ENCODE measurements at places on chromosomes 2 and 18. TPM values are rescaled to one million over a fixed set of nuclear protein-coding genes. Genes with fewer than 3 reads are reported as not detected.

Gene UGT1A8
- not detected for polyA plus RNA-seq

Gene DSG3
- polyA plus RNA-seq = 0.15 TPM

Gene TTC32
- 24.0 TPM for polyA plus RNA-seq

Gene SFT2D3
- not detected for polyA plus RNA-seq

Gene VSNL1
- 0.70 TPM for polyA plus RNA-seq

Gene TCF23
- 0.10 TPM for polyA plus RNA-seq

Gene HOXD13
- not detected for polyA plus RNA-seq

Gene PRKRA
- 45.1 TPM for polyA plus RNA-seq

Gene CYB5A
- 112 TPM for polyA plus RNA-seq

Gene IL1F10
- not detected for polyA plus RNA-seq

Gene AQP12B
- polyA plus RNA-seq = 10.6 TPM

Gene EHD3
- 3.9 TPM for polyA plus RNA-seq

Gene CXCR4
- 17.8 TPM for polyA plus RNA-seq

Gene MC5R
- 0.66 TPM for polyA plus RNA-seq

Gene TCF7L1
- polyA plus RNA-seq = 23.1 TPM

Gene CKAP2L
- 6.2 TPM for polyA plus RNA-seq

Gene SPATA3
- polyA plus RNA-seq = not detected

Gene MOGAT1
- not detected for polyA plus RNA-seq

Gene ANO7
- polyA plus RNA-seq = 31.7 TPM

Gene SPP2
- 0.06 TPM for polyA plus RNA-seq

Gene MEIS1
- polyA plus RNA-seq = 34.3 TPM

Gene FAP
- 10.6 TPM for polyA plus RNA-seq

Gene CD8B
- polyA plus RNA-seq = 7.3 TPM

Gene MERTK
- 8.7 TPM for polyA plus RNA-seq

Gene COL3A1
- 1,077 TPM for polyA plus RNA-seq

Gene KHK
- polyA plus RNA-seq = 232 TPM

Gene ASPRV1
- 1.5 TPM for polyA plus RNA-seq

Gene PIEZO2
- 25.1 TPM for polyA plus RNA-seq

Gene HRH4
- polyA plus RNA-seq = 0.19 TPM

Gene SRD5A2
- polyA plus RNA-seq = 0.22 TPM

Gene CTAGE1
- polyA plus RNA-seq = 0.10 TPM

Gene TMX3
- polyA plus RNA-seq = 82.2 TPM

Gene NXPH2
- 2.5 TPM for polyA plus RNA-seq

Gene NAT8
- 0.46 TPM for polyA plus RNA-seq

Gene SULT1C4
- polyA plus RNA-seq = 18.0 TPM

Gene SLC4A3
- 3.3 TPM for polyA plus RNA-seq

Gene IL36A
- not detected for polyA plus RNA-seq

Gene INPP5D
- polyA plus RNA-seq = 12.6 TPM

Gene CCBE1
- polyA plus RNA-seq = 2.5 TPM

Gene CABYR
- 3.3 TPM for polyA plus RNA-seq

Gene TXNDC2
- polyA plus RNA-seq = 0.03 TPM

Measured in large intestine (tissue), 12 donors.